ENCODE measurements at places on chromosomes 16 and 17.
A peak's percentile ranks its signal among the peaks of the same experiment; 100 is the strongest.

- no peak for DNase-seq
- no peak overlapping the region for H3K4me3 ChIP-seq
- H3K27ac ChIP-seq: no peak overlapping the region
- no peaks in the 10 kb centered on the region for H3K36me3 ChIP-seq
Measured at GRCh38 chr17:78981010-78981888, 1.5 kb upstream of the LGALS3BP start.

DNA sequence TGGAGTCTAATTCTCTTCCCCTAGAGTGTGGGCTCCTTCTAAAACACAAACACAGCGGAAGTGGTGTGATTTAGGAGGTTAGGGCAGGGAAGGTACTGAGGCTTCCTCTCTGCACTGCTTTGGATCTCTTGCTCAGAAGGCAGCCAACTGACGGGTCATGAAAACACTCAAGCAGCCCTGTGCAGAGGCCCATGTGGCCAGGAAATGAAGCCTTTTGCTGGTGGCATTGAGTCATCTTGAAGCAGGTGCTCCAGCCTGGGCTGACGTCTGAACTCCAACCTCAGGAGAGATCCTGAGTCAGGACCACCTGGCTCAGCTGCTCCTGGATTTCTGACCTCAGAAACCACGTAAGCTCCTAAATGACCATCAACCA, 72.9 kb downstream of the MRM1 start:
- H3K27ac ChIP-seq: no peak overlapping the region
- H3K27me3 ChIP-seq: peaks cover 71% of the 10 kb centered on the region
- no peaks in the 10 kb centered on the region for H3K36me3 ChIP-seq
- no peak overlapping the region for H3K4me3 ChIP-seq
- DNase-seq: no peak

DNA sequence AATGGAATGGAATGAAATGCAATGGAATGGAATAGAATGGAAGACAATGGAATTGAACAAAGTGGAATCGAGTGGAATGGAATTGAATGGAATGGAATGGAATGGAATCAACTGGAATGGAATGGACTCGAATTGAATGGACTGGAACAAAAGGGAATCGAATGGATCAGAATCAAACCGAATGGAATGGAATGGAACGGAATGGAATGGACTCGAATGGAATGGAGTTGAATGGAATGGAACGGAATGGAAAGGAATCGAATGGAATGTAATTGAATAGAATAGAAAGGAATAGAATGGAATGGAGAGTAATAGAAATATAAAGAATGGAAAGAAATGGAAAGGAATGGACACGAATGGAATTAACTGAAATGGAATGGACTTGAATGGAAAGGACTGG, 475.2 kb upstream of the WSB1 start:
- no peaks in the 10 kb centered on the region for H3K36me3 ChIP-seq
- H3K4me3 ChIP-seq: no peak overlapping the region
- no peaks in the 10 kb centered on the region for H3K4me1 ChIP-seq

DNA sequence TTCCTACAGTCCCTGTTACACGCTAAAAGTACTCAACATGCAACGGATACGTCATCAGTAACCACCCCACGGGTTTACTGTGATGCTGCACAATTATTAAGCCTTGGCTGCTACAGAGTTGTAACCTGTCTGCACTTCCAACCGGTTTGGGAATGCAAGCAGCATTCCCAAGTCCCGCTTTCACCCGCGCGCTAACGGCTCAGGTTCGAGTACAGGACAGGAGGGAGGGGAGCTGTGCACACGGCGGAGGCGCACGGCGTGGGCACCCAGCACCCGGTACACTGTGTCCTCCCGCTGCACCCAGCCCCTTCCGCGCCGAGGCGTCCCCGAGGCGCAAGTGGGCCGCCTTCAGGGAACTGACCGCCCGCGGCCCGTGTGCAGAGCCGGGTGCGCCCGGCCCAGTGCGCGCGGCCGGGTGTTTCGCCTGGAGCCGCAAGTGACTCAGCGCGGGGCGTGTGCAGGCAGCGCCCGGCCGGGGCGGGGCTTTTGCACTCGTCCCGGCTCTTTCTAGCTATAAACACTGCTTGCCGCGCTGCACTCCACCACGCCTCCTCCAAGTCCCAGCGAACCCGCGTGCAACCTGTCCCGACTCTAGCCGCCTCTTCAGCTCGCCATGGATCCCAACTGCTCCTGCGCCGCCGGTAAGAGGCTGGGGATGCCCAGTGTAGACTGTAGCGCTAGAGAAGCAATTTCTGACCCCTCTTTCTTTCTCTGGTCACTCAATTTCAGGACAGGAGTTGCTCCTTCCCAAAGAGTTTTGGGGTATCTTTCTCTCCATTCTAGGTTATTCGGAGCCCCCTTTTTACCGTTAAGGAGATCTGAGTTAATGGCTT, at the start of gene MT2A:
Gene MT2A, plus strand, starts transcription at position 542 of the 833 bp plus-strand sequence. Its CDS starts 72 bp downstream, at position 614.
- no peaks in the 10 kb centered on the region for H3K27me3 ChIP-seq
- H3K4me3 ChIP-seq: peak within 1 kb of the TSS; percentile 78
- DNase-seq: peak; percentile 97
- H3K27ac ChIP-seq: peak within 1 kb of the TSS; percentile 95

DNA sequence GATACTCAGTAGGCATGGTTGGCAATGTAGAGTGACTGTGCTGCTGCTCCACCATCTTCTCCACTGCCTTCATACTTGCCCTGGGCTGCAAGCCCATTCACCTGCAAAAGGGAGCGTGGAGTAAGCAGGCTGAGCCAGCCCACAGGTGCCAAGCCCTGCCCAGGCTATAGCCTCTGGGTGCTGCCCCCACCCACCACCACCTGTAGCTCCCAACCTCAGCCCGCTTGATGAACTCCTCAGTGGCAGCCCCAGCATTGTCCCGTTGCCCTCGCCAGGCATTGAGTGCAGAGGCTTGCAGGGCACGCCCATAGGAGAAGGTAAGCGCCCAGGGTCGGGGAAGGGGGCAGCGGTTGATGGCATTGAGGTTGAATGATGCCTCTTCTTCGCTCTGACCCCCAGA, 2.2 kb upstream of the PIGS start:
- no peaks in the 10 kb centered on the region for H3K27me3 ChIP-seq
- H3K4me1 ChIP-seq: peaks cover 70% of the 10 kb centered on the region
- H3K4me3 ChIP-seq: no peak overlapping the region
- DNase-seq: no peak
- peaks cover 11% of the 10 kb centered on the region for H3K36me3 ChIP-seq

- H3K4me3 ChIP-seq: no peak overlapping the region
- peaks cover 7% of the 10 kb centered on the region for H3K4me1 ChIP-seq
- no peak for DNase-seq
- no peak overlapping the region for H3K27ac ChIP-seq
- no peaks in the 10 kb centered on the region for H3K36me3 ChIP-seq
Measured at GRCh38 chr17:55122114-55122513, 142.6 kb upstream of the HLF start.

DNA sequence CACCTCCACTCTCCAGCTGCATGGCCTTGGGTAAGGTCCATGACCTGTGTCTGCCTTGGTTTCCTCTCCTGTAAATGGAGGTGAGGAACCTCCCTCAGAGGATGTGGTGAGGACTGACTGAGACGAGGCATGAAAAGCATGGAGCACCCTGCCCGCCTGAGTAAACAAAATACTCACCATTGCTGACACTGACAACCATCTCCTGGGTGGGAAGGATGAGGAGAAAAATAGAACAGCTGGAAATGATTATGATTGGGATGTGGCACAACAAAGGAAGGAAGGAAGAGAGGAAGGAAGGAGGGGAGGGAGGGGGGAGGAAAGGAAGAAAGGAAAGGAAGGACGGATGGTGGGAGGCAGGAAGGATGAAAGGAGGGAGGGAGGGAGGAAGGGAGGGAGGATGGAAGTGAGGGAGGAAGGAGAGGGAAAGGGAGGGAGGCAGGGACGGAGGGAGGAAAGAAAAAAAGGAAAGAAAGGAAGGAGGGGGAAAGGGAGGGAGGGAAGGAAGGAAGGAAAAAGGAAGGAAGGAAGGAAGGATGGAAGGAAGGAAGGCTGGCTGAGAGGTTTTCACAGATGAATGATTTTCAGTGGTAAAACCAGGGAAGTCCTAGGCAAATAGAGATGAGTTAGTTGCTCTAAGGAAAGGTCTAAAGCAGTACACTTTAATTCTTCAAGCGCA, 276.5 kb upstream of the XYLT1 start:
- peaks cover 62% of the 10 kb centered on the region for H3K27me3 ChIP-seq
- no peak for DNase-seq
- H3K4me3 ChIP-seq: no peak overlapping the region
- H3K4me1 ChIP-seq: no peaks in the 10 kb centered on the region
- H3K27ac ChIP-seq: no peak overlapping the region
- H3K36me3 ChIP-seq: no peaks in the 10 kb centered on the region

- H3K27ac ChIP-seq: no peak overlapping the region
- no peak for DNase-seq
Measured at GRCh38 chr17:56217921-56218320, 64.6 kb downstream of the ANKFN1 start.

DNA sequence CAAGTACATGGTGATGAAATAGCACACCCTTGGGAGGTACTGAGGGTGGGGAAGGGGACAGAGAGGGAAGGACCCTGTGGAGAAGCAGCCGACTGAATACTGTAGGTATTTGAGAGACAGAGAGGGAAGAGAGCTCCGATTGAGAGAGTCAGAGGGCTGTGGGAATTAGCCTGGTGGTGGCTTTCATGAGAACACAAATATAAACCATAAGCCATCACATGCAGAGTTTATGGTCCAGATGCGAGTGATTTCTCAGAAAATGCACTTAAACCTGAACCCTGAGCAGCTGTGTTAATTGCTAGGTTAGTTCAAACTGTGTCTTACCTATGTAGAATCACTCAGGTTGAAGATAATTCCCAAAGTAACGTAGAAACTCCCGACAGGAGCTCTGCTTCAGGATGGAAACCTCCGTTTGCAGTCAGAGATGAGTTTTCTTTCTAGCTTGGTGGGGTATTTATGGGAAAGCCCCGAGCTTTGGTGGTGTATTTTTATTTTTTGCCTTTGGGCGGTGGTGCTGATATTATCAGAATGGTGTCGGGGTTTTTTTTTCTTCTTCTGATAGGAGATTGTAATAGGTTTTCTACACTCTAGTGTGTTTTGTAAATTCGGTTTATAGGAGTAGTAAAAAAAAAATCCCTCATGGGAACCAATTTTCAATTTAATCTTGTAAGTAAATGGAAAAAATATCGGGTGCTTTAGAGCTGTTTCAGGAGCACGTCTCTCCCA, 184.9 kb upstream of the CACNG5 start:
- no peaks in the 10 kb centered on the region for H3K4me1 ChIP-seq
- no peaks in the 10 kb centered on the region for H3K27me3 ChIP-seq
- H3K36me3 ChIP-seq: peaks cover 6% of the 10 kb centered on the region
- no peak overlapping the region for H3K4me3 ChIP-seq

DNA sequence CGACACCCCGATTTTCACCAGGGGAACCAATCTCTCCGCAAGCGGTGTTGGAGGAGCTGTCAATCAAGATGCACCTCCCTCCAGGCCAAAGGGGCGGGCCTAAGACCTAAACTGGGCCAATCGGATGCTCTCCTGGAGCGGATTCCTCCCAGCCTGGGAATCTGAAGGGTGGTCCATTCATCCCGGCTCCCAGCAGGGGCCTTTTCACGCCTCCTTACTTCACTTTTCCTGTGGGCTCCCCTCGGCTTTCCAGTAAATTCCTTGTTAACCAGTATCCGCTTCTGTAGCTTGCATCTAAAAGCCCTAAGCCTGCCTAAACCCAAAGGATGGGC, 17.1 kb downstream of the C16orf74 start:
- DNase-seq: no peak
- no peaks in the 10 kb centered on the region for H3K4me1 ChIP-seq
- no peak overlapping the region for H3K27ac ChIP-seq
- H3K4me3 ChIP-seq: no peak overlapping the region
- H3K27me3 ChIP-seq: peaks cover 4% of the 10 kb centered on the region

DNA sequence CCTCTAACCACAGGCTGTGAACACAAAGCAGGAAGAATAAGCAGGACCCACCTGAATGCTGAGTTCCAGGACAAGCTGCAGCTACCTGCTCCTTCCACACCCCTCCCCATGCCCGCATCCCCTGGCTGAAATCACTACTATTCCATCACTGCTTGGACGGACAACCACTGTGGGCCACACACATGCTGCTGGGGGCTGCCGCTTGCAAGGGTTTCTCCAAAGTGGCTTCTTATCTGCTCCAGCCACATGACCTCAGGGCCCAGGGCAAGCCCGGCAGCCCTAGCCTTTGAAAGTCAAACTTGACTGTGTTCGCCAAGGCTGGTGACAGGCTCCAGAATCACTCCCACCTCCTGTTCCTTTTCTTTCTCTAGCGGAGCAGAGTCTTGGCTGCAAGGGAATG, 18.4 kb downstream of the FA2H start:
- no peak overlapping the region for H3K27ac ChIP-seq
- peaks cover 74% of the 10 kb centered on the region for H3K27me3 ChIP-seq
- no peak overlapping the region for H3K4me3 ChIP-seq
- no peaks in the 10 kb centered on the region for H3K4me1 ChIP-seq
- no peak for DNase-seq

GRCh38 chr17:16444258-16444886, 29.0 kb downstream of the TRPV2 start:
- peaks cover 65% of the 10 kb centered on the region for H3K36me3 ChIP-seq
- peak overlapping the region; percentile 64 for H3K27ac ChIP-seq
- no peak for DNase-seq
- H3K4me1 ChIP-seq: peaks cover 62% of the 10 kb centered on the region

- no peak for DNase-seq
- H3K27me3 ChIP-seq: no peaks in the 10 kb centered on the region
- H3K4me3 ChIP-seq: no peak overlapping the region
- H3K36me3 ChIP-seq: no peaks in the 10 kb centered on the region
- peaks cover 11% of the 10 kb centered on the region for H3K4me1 ChIP-seq
- H3K27ac ChIP-seq: no peak overlapping the region
Measured at GRCh38 chr17:66507103-66507923, 204.9 kb downstream of the PRKCA start.

All from left ventricle myocardium inferior (tissue), 1 donor.